Fibroblast of lung (primary cell): ENCODE measurements at places on chromosomes 3 and 15. TPM values are rescaled to one million over a fixed set of nuclear protein-coding genes. Genes with fewer than 3 reads are reported as not detected.

DNA sequence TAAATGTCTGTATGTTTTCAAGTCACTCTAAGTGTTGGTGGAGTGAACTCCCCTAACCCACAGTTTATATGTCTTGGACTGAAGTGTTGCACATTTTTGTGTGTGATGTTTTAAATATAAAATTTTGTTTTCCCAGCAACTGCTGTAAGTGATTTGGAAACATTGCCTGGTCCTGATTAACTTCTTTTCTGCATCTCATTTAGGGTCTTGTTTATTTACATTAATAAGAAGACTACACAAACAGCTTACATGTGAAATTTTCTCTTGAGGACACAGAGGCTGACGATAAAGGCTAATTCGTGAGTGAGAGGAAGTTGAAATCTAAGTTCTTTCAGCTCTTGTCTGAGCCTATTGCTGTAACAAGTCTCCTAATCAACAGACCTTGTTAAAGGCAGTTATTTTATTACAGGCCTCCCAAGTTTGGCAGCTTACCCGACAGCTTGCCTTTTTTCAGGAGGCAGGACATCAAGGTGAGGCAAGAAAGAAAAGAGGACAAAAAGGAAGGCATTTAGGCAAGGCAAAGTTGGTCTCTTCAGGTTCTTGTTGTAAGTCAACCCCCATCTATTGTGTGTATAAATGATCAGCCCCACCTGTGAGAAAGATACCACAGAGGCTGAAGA is 177.7 kb upstream of the NR2E3 start:
- no peak for DNase-seq

DNA sequence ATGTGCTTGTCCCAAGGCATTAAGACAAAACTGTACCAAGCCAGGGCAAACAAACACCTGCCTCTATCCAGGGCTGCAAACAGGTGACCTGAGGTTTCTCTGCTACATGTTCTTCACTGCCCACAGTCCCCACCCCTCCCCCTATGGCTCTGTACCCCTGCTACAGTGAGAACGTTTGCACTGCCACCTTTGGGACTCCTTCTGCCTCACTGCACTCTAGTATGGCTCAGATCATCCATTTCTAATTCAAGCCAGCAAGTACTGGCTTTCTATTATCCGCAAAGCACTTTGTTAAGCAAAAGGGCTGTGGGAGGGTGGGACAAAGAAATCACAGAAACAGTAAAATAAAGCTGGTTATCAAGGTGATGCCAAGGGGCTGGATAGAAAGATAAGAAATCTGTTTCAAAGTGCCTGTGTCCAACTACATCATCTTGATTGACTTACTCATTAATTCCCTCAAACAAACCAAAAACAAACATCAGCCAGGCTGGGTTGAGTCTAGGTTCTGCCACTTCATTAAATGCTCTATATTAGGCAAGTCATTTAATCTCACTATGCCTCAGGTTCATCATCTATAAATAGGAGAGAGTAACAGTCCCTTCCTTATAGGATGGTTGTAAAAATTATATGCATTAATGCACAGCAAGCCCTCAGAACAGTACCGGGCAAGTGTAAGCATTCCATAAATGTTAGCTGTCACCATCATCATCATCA is 95.3 kb downstream of the PDZRN3 start:
- no peak for DNase-seq

- peak; percentile 44 for DNase-seq
These were observed 18.5 kb downstream of the RYK start for GRCh38 chr3:134232151-134232550.

GPR171 gene
- not detected in 2 replicates for total RNA-seq

DNA sequence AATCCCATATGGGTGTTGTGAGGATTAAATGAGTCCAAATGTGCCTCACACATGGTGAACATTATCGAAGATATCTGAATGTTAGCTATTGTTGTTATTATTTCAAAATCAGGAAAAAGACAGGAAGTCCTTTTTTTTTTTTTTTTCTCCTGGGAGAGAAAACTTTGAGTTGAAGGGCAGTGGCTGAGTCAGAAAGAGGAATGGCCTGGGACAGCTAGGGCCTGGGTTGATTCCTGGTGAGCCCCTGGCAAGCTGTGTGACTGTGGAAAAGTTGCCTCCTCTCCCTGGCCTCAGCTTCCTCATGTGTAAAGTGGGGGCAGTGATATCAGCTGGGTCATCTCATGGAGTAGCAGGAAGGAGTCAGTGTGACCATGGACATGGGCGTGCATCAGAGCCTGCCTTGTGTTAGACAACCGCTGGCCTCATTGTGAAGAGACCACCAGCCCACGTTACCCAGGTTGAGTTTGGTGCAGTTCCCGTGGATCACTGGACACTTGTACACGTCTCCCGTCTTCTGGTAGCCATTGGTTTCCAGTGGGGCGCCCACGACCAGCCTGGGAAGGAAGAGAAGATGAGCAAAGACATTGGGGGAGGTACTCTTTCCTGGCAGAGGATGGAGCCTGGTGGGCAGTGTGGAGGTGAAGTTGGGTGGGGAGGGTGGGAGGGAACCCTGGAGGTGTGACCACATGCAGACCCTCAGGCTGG is 63.1 kb downstream of the ITGA11 start:
- DNase-seq = peak; percentile 50

DNA sequence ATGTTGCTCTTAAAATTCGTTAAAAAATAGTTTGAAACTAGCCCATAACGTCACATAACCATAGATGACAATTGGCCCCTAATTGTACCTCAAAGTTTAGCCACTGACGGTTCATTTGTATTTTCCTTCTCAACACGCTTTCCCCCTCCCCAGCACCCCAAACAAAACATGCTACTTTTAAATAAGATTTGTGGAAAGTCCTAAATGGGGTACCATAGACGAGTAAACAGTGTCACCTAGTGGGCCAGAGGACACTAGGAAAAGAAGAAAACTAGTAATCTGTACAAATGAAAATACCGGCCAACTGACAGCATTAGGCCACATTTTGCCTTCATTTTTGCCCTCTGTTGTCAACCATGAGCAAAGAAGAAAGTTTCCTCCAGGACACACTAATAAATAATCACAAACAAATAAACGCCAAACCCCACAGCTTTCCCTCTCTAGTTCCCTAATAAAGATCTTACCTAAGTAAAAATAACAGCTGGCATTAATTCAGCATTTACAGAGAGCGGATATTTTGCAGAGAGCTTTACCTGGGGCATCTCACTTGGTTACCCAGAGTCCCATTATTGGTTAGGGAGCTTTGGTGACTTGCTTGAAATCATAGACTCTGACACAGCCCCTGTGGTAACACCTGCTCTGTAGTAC is 175.1 kb upstream of the ATP11B start:
- peak; percentile 8 for DNase-seq

DNA sequence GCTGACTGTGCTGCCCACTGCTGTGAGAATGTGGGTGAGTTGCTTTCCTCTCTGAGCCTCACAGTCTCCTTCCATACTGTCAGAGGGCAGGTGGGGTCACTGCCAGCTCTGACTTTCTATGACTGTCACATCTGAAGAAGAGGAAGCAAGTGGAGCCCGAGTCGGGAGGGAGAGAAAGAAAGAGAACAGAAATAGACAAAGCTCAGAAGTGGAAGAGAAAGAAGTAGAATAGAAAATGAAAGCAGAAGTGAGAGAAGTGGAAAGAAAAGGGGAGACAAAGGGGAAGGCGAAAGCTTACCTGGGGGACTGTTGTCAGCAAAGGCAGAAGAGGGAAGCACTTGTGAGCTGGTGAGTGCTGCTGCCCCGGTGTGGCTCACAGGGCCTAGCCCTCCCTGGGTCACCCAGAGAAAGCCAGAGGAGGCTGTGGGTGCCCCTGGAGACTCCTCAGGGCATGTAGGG is 57.9 kb downstream of the EPHB1 start:
- no peak for DNase-seq

DNA sequence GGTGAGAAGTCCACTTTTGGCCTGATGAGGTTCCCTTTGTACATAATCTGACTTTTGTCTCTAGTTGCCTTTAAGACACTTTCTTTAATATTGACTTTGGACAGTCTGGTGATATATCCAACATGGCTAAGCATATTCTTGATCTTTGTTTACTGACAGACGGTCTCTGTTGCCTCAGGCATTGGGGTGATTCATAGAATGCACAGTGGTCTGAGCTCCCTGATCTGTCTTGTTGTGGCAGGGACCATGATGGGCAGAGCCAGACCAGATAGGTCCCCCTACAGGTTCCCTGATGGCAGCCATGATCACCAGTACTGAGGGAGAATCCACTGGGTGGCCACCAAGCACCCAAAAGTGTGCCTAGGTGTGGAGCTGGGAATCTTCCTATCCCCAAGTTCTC is 678.1 kb downstream of the MCTP2 start:
- no peak for DNase-seq

- DNase-seq = peak; percentile 39
These were observed at the start of gene SKOR1 for GRCh38 chr15:67824976-67825880. TSS of gene SKOR1 (plus strand) at chr15:67825509. CDS start at chr15:67825603, 94 bp downstream.

GRCh38 chr15:56994280-56994679 is 75.8 kb downstream of the TCF12 start:
- no peak for DNase-seq

- no peak for DNase-seq
These were observed 2.3 kb downstream of the SQOR start for GRCh38 chr15:45637141-45637540.

DNA sequence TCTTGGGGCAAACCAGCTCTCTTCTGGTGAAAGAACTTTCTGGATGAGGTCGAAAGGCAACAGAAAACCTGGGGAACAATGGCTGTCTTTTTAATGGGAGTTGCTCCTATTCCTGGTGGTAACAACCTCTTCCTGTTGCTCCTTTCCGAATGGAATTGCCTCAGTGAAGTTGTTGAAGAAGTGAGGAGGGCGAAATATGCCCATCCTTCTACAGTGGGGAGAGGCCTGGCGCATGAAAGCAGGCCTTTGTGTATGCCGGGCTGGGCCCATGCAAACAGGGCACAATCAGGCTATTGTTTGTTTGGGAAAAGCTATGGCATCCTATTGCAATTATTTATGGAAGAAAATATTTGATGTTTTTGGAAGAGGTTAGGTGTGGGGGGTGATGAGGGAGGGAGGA is 166.9 kb downstream of the IGF1R start:
- DNase-seq = no peak

DNA sequence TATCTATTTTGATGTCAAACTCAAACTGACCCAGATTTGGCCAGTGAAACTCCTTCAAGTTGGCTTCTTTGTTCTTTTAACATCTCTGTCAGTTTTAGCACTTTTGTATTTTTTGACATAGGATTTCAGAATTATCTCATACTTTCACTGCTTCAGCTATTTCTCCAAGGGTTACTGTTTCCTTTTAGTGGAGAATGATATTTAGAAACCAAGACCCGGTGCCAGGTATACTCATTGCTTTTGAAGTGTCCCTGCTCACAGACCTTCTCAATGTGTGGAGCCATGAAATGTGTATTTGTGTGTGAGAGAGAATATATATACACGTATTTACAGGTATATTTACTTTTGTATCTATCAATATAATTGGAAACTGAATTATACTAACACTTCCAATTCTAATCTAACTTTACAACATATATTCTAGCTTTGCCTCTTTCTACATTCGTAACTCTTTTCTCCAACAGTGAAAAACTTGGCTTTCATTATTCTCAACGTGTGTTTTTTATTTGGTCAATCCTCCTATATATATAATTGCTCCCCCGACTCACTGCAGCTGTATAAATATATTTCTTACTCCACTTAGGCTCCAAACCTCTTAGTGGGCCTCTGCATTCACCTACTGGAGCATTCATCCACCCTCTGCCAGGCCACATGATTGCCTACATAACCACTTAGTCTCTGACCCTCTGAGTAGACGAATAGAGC is 54.0 kb downstream of the OTOL1 start:
- DNase-seq = no peak

- no peak for DNase-seq
These were observed 35.4 kb downstream of the PXYLP1 start for GRCh38 chr3:141266797-141267555.

DNA sequence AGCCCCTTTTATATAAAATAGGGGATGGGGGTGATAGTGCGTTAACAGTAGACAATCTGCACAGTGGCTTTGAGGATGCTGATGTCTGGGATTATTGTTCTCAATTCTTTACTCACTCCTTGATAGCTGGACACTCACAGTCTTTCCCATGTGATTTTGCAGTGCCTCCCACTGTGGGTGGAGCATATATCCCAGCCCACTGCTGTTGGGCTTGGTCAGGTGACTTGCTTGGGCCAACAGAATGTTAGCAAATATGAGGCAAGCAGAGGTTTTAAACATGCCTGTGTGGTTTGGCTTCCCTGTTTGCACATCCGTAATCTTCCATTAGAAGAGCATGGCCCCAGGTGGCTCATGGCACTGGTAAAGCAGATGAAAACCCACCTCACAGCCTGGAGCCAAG is 46.5 kb downstream of the CPA3 start:
- DNase-seq = no peak

DNA sequence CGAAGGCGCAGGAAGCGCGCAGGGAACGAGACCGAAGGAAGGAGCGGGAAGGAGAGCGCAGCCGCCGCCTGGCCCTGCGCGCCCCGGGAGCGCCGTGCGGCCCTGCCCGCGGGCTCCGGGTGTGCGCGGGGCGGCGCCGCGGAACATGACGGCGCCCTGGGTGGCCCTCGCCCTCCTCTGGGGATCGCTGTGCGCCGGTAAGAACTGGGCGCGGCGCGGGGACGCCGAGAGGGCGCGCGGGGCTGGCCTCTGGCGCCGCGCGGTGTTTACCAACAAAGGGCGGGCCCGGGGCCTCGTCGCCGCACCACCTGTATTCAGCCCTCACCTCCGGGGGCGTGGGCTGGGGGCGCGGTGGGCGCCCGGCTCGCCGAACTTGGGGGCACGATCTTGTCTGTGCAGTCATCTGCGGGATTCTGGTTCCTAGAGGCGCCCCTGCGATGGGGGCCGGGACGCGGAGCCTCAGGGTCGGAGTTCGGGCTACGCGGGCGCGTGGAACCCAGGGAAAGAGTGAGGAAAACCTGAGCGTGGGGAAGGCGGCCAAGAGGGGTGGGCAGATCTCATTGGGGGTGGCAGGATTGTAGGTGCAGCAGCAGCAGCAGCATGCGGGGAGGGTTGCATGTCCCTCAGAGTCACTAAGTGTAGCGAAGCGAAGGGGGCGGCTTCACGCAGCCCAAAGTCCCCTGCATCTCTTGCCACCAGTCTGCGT is 641 bp downstream of the ACVR2B start:
- DNase-seq = peak; percentile 29

- no peak for DNase-seq
These were observed 21.8 kb upstream of the ANKRD28 start for GRCh38 chr3:15819576-15819975.

CCR9 gene
- total RNA-seq = not detected in 2 replicates

- DNase-seq = no peak
These were observed 8.5 kb downstream of the PPCDC start for GRCh38 chr15:75031848-75032247.

MESP1 gene
- total RNA-seq = 0.26 and 1.3 TPM in 2 replicates

GRCh38 chr15:68375191-68375631 is 56.8 kb downstream of the ITGA11 start:
- no peak for DNase-seq

GRCh38 chr15:40354408-40355171 is 3.4 kb upstream of the DISP2 start:
- peak; percentile 44 for DNase-seq

EIF4E3 gene
- 1.8 and 2.6 TPM in 2 replicates for total RNA-seq

CCDC33 gene
- not detected in 2 replicates for total RNA-seq

AMIGO3 gene
- total RNA-seq = under 0.01 and 0.33 TPM in 2 replicates

LRRN1 gene
- total RNA-seq = 0.26 and 0.33 TPM in 2 replicates

DNA sequence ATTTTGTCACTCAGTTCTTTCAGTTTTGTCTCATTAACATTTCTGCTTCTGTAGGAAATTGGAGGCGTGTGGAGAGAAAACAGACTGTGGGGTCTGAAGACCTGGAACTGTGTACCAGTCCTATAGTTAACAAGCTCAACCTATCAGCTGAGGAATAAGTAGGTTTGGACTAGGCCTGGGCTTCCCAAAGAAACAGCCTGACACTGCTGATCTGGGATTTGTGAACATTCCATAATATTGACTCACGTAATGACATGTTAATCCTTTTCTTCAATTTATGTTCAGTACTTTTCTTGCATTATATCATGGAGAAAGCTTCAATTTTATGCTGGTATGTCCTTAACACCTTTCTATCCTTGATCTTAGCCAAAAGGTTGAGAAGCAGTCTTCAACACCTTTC is 181.6 kb upstream of the RORA start:
- DNase-seq = no peak
